Muscle of leg (tissue), 16 donors: ENCODE measurements at places on chromosomes 4 and X.
A peak's percentile ranks its signal among the peaks of the same experiment; 100 is the strongest.

DNA sequence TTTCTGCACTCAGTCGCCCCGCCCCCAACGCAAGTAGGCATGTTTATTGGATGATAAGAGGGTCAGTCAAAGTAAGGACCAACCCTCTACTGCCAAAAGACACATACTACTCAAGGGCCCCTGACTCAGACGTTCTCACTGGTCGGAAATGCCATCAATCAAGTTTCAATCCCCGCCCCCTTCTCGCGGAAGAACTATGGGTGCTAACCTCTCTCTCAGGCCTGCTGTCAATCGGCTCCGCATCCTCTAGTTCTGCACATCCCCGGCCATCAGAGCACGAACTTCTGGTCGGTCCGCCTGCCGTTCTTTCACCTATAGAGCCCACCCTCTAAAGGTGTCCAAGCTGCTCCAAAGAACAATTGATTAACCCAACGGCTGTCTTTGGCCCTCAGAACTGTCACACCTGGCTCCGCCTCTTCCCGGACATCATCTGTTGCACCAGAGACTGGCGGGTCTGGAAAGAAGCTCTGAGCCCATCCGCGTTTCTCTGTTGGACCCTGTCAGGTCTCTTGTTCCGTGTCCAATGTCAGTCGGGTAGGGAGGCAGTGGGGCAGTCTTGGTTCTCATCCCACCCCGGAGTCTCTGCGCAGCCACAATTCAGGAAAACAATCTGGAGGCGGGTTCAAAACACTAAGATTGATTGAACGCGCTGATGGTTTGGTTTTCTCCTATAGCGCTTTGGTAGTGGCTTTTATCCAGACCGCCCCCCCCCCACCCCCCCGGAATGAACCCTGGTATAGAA lies 15.2 kb downstream of the NDUFB11 start:
- peak; percentile 99 for DNase-seq

DNA sequence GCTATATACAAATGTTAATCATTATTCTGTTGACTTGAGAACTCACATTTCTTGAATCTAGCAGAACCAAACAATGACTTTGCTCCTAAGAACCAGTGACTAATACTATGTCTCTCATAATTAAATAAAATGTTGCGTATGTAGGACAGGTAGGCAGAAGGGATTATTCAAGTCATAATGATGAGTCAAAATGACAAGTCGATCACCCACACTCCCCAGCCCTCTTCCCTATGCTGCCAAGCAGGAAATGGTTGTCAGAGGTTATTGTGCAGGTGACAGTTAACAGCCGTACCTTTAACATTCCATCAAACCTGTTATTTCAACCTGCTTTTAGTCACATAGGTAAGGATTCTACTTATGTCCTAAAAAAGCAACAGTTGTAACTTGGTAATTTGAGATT lies 22.0 kb upstream of the STK26 start:
- DNase-seq = no peak

DNA sequence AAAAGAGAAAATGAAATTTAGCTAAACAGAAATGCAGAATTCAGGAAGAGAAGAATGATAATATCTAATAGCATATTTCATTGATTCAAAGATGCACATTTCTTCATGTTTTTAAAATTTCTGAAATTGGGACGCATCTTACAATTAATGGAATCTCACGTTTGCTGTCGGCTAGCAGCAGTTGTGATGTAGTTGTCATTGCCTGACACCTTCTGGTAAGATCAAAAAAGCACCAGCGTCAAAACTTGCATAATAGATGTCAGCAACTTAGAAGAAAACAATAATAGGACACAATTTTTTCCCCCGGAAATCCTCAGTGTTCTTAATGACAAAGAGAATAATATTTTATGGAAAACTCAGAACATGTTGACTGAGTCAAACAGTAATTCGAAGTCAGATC lies 29.8 kb upstream of the SLC7A3 start:
- DNase-seq = peak; percentile 4

DNA sequence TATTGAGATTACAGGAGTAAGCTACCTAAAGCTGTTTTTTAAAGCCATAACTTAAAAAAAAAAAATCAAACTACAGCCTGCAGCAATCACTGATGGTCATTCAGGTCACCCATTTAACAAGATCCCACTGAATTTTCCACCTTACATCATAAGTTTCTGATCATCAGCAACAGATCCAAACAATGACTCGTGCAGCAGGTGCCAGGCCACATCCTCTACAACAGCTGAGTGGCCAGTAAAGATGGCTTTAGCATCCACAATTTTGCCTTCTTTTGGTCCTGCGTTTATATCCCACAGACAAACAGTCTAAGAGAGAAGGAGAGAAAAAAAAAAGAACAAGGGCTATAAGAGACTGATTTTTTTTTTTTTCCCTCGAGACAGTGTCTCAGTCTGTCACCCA lies 16.6 kb downstream of the RBBP7 start:
- no peak for DNase-seq

DNA sequence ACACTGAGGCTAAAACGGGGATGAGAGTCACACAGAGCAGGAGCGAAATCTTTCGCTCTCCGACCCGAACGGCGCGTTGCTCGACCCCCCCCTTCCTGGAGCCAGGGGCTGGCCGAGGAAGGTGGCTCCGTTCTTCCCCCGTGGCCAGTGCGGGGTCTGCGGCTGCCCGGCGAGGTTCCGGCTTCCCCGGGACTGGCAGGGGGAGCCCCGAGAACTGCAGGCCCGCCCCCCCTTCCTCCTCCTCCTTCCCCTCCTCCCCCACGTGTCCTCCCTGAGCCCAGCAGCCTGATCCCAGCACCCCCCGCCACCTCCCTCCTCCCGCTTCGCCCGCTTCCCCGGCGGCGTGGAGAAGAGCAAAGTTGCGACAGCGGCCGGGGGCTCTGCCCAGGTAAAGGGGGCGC lies 2.4 kb upstream of the BCORL1 start:
- DNase-seq = peak; percentile 37

DNA sequence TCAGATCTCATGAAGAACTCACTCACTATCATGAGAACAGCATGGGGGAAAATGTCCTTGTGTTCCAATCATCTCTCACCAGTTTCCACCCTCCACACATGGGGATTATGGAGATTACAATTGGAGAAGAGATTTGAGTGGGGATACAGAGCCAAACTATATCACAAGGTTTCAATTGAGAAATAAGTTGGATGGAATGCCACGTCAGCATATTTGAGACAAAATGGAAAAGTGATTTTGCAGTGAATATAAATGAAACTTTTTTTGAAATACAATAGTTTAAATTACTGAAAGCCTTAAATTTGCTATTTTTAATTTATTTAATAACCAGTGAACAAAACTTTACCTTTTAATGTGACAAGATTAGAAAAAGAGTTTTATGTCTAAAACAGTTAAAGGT lies 494.1 kb downstream of the PRR32 start:
- DNase-seq = peak; percentile 1

DNA sequence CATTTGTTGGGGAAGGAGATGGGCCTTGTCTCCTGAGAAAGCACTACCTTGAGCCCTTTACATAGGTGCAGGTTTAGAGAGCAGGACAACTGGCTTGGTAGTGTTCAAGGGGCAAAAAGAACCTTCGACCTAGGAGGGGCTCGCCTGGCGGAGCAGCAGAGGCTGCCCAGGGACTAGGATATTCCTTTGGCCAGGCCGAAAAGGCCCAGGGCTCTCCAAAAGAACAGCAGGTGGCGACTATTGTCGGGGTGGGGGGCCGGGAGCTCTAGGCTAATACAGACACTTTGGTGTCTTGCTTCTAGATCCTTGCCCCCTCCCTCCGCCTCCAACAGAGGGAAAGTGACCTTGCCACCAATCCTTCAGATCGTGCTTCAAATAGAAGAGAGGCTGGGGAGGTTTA lies 7.1 kb upstream of the POU3F4 start:
- no peak for DNase-seq

DNA sequence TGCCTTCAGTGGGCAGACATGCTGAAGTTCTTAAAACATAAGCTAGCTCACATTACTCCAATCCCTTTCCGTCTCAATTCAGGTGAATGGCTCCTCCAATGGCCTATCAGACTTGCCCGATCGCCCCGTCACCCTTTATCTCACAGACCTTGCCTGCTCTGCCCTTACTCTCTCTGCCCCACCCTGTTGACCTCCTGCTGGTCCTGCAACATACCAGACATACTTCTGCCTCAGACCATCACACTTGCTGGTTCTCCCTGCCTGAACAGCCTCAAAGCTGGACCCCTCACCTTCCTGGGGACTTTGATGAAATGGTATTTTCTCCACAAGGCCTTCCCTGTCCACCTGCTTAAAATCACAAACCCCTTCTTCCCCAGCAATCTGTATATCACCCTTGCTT lies 340.1 kb upstream of the NR3C2 start:
- no peak for DNase-seq

DNA sequence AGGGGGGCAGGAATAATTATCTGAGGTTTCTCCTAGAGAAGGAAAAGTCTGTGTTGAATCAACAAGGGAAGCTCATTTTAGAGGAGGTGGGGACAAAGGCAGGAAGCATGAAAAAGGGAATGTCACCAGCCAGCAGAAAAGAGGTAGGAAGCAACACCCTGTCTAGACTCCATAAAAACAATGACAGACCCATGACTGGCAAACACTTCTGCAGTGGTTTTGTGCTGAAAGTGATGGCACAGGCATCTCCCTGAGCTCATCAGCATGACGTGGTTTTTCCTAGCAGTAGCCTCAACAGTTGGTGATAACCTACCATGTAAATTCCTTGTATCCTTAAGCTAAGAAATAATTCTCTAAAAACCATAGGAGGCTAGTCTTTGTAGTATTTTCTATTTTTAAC lies 110.7 kb upstream of the GALNT7 start:
- DNase-seq = no peak

- no peak for DNase-seq
Observed at GRCh38 chrX:55715847-55716246, 1.7 kb upstream of the RRAGB start.
